Uterus (tissue), 4 donors: ENCODE measurements at places on chromosomes 4 and X.

- DNase-seq: no peak
- H3K27me3 ChIP-seq: no peaks in the 10 kb centered on the region
- no peak overlapping the region for H3K27ac ChIP-seq
Observed at GRCh38 chrX:66030505-66031317, 9.2 kb downstream of the VSIG4 start.

- H3K27ac ChIP-seq: no peak overlapping the region
- no peaks in the 10 kb centered on the region for H3K4me1 ChIP-seq
- no peaks in the 10 kb centered on the region for H3K36me3 ChIP-seq
- no peak for DNase-seq
- no peaks in the 10 kb centered on the region for H3K27me3 ChIP-seq
- H3K4me3 ChIP-seq: no peak overlapping the region
Observed at GRCh38 chrX:19627533-19627932, 112.2 kb upstream of the MAP3K15 start.

DNA sequence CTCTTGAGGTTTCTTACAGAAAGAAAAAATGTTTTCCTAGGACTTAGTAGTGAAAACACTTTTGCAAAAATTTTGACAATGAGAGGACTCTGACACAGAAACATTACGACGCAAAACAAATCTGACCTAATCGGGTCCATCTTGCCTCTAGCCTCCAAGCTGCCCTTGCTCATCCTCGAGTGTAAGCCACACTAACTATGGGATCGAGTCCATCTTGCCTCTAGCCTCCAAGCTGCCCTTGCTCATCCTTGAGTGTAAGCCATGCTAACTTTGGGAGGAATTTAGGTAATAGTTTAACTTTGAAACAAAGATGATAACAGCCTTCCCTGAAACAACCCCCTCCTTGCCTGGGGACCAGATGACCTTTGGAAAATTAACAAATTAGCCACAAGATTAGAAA lies 100.3 kb upstream of the FRG1 start:
- no peak overlapping the region for H3K27ac ChIP-seq
- no peaks in the 10 kb centered on the region for H3K27me3 ChIP-seq
- DNase-seq: no peak
- H3K4me3 ChIP-seq: no peak overlapping the region
- H3K4me1 ChIP-seq: no peaks in the 10 kb centered on the region
- H3K36me3 ChIP-seq: no peaks in the 10 kb centered on the region

DNA sequence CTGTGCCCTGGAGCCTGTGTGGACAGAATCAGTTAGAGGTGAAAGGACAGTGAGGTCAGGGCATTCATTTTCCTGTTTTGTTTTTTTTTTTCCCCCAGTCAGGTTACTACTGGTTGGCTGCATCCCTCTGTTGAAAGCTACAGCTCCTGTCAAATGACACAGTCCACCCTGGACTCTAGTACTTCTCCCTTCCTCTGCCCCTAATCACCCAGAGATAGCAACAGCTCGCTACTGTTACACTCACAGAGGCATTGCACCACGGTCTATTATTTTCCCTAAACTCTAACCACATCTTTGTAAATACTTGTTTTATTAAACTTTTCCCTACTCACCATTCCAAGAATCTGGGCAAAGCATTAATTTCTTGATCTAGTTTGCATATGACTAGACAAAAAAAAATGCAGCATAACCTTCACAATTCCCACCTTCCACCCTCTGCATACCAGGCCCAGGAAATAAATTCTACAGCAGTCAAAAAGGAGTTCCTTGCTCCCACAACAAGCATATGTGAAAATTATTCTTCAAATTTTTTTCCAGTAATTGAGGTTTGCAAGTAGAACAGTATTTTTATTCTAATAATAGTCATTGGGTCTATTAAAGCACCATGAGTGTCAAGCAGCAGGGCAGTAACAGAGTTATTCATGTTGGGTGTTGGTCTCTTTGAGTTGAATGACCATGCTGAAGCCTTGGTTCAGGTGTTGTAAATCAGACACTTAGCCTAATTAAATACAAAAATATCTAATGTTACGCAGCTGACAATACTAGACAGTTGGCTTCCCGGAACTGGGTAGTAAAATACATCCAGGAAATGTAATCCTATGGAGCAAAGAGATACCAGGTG lies 329.2 kb downstream of the INPP4B start:
- no peaks in the 10 kb centered on the region for H3K4me1 ChIP-seq
- no peak for DNase-seq
- no peaks in the 10 kb centered on the region for H3K27me3 ChIP-seq
- H3K27ac ChIP-seq: no peak overlapping the region
- H3K4me3 ChIP-seq: no peak overlapping the region
- no peaks in the 10 kb centered on the region for H3K36me3 ChIP-seq

DNA sequence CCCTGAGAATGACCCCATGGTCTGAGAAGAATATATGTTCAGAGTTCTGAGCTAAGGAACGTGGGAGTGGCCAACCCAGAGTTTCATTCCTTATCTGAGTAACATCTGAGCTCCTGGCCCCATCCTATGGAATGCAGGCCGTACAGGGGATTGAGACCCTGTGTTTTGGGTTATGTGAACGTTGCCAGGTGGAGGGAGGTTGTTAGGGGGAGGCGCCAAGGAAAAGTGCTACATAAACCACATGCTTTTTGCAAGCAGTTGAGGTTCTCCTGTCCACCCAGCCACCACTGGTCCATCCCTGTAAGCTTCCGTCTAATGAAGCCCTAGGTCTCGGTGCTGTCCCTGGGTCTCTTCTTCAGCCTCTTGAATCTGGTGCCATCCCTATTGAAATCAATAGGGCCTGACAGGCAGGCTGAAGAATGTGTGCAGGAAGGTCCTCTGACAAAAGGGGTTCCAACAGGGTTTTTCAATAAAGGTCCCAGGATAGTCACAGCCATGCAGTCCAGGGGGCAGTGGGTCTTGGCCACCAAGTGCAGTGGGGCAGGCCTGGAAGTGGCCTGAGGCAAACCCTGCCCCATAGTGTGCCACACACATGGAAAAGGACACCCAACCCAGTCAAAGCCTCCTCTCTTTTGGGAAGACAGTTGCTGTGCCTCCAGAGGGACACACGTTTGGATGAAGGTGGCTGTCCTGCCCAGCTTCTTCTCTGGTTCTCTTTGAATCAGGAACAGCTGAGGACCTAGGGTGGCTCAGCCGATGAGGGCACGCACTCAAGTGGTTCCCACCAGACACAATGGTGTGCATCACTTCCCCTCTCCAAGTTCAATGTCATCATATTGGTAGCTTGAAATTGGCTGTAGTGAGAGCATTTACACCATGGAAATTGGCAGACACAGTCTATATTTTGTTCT lies 53.5 kb downstream of the HTRA3 start:
- no peak overlapping the region for H3K4me3 ChIP-seq
- no peaks in the 10 kb centered on the region for H3K27me3 ChIP-seq
- H3K4me1 ChIP-seq: no peaks in the 10 kb centered on the region
- no peaks in the 10 kb centered on the region for H3K36me3 ChIP-seq

GRCh38 chrX:43386875-43387274 lies 269.2 kb upstream of the MAOA start:
- no peak overlapping the region for H3K4me3 ChIP-seq
- no peaks in the 10 kb centered on the region for H3K27me3 ChIP-seq
- no peaks in the 10 kb centered on the region for H3K4me1 ChIP-seq
- no peak for DNase-seq
